Aorta (tissue), 5 donors: ENCODE measurements at places on chromosomes 12 and 14. TPM values are rescaled to one million over a fixed set of nuclear protein-coding genes. Genes with fewer than 3 reads are reported as not detected.

The C12orf56 gene
- total RNA-seq: not detected

The WIF1 gene
- total RNA-seq: 0.48 TPM

The SPTB gene
- total RNA-seq: 5.4 TPM

The CCDC175 gene
- total RNA-seq: 0.71 TPM

The DCN gene
- total RNA-seq: 2,873 TPM

The AQP5 gene
- total RNA-seq: 1.2 TPM

The SLC6A12 gene
- 1.3 TPM for total RNA-seq

The ENDOU gene
- 1.7 TPM for total RNA-seq

The STAT6 gene
- total RNA-seq: 258 TPM

The KRT83 gene
- not detected for total RNA-seq

The ST8SIA1 gene
- 3.6 TPM for total RNA-seq

The GPR65 gene
- total RNA-seq: 2.8 TPM
